HEK293T (cell line): ENCODE measurements at places on chromosomes 4 and X.

- DNase-seq = no peak
Measured at GRCh38 chr4:75146223-75146622, 213.3 kb downstream of the PARM1 start.

DNA sequence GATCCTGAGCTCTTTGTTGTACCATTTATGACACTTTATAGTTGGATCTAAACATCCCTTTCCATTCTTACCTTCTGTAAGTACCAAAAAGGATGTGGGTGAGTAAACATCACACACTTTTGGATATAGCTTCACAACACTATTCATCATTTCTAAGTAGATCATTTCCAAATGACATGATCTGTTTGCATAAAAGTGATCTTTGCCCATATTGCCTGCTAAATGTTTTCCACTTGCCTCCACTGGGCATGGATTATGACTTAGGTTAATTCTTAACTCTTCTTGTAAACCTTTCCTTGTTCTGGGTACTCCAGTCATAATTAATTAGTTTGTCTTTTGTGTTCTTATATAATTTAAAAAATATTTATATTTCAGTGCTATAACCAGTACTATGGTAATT, 244.9 kb upstream of the AGA start:
- DNase-seq = no peak

- no peak for DNase-seq
Measured at GRCh38 chr4:6088950-6089349, 70.7 kb upstream of the C4orf50 start.

DNA sequence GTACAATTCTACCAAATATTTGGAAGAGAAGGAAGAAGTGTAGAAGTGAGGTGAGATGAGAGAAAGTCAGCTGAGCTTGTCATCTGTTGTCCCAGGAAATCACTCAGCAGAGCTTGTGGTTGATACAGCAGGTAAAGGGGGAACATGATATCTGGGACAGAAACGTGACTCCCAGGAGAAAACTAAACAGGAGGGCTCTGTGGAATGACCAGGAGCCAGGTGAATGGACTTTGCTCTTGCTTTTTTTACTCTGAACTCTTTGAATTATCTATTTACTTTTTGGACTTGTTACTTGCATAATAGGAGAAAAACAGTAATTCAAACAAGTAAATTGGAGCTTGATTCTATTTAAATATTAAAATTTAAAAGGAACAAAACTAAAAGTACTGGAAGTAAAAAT, 555.6 kb upstream of the FRG1 start:
- DNase-seq = no peak
